ENCODE measurements at places on chromosomes 2 and 18.

DNA sequence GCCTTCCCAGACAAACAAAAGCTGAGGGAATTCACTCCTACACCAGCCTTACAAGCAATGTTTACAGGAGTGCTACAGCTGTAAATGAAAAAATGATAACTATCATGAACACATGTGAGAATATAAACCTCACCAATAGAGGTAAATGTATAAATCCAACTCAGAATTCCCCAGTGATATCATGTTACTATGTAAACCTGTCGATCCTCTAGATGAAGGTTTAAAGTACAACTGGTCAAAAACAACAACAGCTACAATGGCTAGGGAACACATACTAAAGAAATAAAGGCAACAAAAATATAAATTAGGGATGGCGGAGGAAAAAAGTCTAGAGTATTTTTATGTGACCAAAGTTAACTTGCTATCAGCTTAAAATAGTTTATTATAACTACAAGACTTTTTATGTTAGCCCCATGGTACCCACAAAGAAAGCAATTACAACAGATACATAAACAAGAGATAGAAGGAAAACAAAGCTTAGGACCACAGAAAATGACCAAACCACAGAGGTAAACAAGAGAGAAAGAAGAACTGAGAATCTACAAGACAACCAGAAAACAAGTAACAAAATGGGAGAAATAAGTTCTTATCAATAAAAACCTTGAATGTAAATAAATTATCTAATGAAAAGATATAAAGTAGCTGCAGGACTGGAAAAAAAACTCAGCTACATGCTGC, 8.3 kb downstream of the CERKL start:
- no peak for DNase-seq

- no peak for DNase-seq
These were observed 7.5 kb upstream of the MCFD2 start for GRCh38 chr2:46923041-46923528.

DNA sequence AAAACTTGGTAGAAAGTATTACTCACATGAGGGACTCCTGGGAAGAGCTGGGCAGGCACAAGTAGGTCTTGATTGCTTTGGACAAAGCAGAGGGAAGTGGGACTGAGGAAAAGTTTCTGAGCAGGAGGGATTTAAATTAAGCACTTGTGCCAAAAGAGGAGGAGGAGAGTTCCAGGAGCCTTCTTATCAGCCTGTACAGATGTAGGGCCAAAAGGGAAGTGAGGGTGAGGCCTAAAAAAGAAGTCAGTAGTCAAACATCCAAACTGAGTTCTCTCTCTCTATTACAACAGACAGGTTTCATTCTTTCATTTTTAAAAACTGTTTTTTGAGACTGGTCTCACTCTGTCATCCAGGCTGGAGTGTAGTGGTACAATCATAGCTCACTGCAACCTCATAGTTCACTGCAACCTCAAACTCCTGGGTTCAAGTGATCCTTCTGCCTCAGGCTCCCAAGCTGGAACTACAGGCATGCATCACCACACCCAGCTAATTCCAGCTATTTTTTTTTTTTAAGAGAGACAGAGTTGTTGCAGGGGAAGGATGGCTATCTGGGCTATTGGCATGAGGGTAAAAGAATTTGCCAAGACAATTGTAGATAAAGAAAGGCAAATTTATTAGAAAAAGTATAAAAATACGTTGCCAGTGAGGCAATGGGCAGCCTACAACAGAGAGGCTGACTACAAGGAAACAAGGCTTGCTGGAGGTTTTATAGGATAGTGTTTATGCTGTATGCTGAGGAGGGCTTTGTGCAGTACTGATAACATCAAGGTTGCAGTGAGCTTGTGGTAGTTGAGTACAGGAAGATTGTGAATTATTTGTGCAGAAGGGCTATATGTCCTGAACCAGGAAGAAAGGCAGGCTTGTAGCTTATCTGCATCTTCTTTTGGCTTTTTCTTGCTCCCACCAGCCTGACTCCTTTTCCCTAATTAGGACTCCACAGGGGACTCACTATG, 29.0 kb downstream of the CFAP210 start:
- no peak for DNase-seq

- DNase-seq = no peak
These were observed 129.0 kb upstream of the COPS8 start for GRCh38 chr2:236956641-236957040.

GRCh38 chr2:21411741-21412140, 288.0 kb downstream of the TDRD15 start:
- no peak for DNase-seq

DNA sequence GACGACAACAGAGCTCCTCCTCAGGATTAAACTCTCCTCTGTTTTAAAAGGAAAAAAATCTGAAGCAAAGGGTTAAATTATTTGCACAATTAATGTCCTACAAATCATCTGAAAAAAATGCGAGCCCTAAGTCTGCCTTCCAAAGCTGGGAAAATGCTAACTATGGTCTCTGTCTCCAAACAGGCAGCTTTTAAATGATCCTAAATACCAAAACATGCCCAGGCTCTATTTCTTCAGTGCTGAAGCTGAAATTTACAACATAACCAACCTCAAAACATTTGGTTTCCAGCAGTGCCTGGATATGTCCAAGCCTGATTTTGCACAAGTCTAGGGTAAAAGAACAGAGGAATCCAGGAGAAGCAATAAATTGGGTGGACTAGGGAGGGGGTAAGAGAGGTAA, 57.2 kb downstream of the LBH start:
- DNase-seq = no peak

DNA sequence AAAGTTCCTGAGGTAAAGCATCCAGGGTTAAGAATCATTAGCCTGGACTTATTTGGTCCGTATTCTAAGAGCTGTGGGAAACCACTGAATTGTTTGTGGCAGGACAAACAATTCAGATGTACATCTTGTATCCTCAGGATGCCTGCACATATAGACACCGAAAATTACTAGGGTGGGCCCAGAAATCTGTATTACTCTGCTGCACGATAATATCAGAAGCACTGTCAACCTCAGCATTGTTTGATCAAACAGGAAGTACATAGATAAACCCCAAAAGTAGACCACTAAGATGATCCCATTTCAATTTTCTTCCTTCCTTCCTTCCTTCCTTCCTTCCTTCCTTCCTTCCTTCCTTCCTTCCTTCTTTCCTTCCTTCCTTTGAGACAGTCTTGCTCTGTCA, 34.2 kb upstream of the SPRED2 start:
- DNase-seq = no peak

- DNase-seq = no peak
These were observed 2.4 kb downstream of the MAP4K4 start for GRCh38 chr2:101699755-101700461.

DNA sequence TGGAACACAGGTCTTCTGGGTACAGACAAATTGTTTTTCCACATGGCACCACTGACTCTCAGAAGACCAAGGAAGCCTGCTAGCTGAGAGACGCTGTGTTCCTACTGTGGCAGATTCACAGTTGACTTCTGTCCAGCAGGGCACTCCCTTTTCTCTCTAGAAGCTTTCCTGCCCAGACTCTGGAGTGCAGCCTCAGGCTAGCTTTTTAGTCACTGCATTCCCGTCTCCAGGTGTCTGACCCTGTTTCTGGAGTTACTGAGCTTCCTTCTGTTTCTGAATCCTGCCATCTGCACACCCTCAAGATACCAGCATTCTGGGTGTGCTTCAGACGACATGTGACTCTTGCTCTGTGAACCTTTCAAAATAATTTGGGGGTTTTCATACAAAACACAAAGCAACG, 125.1 kb downstream of the TMEM200C start:
- no peak for DNase-seq

GRCh38 chr2:171541202-171541887, 19.1 kb downstream of the CYBRD1 start:
- no peak for DNase-seq

DNA sequence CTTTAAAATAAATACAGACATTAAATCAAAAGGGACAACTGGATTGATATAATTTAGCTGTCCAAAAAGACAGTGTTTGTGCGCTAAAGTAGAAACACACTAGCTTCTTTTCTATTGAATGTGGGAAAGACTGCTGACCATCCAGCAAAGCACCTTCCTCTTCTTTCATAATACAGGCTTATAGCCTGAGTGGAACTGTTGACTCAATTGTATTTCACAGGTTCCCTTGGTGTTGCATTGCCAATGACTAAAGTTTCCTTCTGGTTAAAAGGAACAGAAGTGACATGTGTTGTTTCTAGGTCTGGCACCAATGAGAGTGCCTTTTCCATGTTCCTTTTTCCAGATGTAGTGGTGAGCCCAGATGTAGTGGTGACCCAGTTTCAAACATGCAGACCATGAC, 412.3 kb downstream of the RNF144A start:
- DNase-seq = no peak

DNA sequence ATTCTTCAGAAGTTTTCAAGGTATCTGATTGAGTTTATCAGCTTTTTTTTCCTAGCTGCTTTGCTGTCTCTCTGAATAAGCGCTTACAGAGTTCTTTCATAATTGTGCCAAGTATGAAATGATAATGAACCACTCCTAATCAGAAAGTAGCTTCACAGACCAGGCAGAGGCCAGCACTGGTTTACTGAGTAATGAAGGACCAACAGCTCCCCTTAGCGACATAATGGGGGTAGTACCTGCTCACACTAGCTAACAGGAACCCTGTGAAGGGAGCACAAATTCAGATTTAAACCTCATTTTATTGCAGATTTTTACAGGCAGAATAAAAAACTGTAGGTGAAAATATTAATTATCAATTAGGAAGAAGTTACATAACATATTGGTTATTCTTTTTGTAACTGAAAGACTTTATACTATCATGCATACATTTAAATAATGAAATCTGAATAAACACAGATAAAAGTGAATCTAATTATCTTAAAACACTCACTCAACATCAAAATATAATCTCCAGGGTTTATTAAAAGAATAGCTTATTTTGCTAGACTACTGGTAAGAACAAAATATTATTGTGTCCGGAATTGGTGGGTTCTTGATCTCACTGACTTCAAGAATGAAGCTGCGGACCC, 53.7 kb upstream of the LRRC30 start:
- no peak for DNase-seq

DNA sequence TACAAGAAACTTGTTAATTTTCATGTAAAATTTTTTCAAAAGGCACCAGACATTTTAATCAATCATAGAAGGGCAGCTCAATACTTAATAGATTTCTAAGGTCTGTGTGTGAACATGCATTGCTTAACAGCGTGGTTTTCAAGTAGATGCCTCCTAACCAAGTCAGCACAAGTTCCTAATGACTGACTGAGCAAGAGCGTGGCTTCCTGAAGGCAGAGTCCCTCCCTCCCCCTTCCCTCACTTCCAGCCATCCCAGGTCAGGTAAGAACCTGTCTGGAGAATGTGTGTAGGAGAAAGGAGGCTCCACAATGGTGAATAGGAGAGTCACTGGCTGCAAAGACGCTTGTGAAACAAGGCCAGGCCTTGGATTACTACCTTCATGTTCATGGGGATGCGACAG, 33.5 kb upstream of the DAPL1 start:
- DNase-seq = no peak

- DNase-seq = no peak
These were observed 83.2 kb downstream of the CELF4 start for GRCh38 chr18:37482433-37482832.
